Stimulated activated CD8-positive, alpha-beta memory T cell treated with anti-CD3 and anti-CD28 coated beads, Interleukin-15, amount 100 ng/mL, for 1 hour (primary cell): ENCODE measurements at places on chromosomes 12 and 14.

- no peak for DNase-seq
Measured at GRCh38 chr12:55721601-55722213, 1.5 kb downstream of the RDH5 start.

DNA sequence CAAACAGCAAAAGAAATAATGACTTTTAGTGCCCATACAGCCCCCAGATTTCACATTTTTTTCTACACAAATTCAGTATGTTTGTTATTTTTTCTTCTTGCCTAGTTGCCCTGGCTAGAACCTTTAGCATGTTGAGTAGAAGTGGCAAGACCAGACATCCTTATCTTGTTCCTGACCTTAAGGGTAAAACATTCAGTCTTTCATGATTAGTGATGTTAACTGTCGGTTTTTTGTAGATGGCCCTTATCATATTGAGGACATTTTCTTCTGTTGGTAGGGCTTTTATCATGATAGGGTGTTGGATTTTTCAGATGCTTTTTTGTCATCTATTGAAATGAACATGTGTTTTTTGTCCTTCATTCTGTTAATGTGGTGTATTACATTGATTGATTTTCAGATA lies 17.1 kb downstream of the IRAK3 start:
- DNase-seq = no peak

DNA sequence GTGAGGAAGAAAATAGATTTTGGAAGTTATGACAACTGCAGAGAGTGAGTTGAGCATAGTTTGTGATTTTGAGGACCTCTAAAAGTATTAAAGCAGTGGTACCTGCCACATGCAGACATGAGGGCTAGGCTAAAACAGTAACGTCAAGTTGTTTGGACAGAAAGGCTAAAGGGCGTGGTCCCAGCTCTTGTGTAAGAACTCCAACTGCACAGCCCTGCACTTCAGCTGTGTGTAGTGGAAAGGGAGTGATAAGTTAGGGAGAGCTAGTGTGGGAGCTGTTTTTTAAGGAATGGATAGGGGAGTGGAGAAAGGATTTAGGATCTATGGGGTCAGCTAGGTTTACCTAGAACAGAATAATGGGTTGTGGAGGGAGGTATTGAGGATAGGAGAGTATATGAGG lies 39.5 kb downstream of the TESPA1 start:
- no peak for DNase-seq

DNA sequence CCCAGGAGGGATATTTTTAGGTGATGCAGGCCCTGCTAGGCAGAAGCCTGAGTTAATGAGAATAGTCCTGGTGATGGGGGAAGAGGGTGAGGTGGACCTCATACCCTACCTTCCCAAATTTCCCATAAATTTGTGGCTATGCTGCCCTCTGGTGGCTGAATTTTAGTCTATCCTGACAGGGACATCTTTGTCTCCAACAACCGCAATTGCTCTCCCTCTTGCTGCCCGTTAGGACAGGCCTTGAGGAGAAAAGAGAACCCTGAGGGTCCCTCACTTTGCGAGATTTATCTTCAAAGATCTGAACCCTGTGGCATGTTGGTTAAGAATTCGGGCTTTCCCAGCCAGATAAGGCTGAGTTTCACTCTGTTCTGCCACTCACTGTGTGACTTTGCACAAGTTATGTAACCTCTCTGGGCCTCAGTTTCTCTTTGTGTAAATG lies 9.8 kb upstream of the ZNF385A start:
- DNase-seq = no peak

GRCh38 chr12:1319212-1319611 lies 275.2 kb downstream of the FBXL14 start:
- no peak for DNase-seq

- no peak for DNase-seq
Measured at GRCh38 chr12:108526482-108527165, 11.5 kb downstream of the FICD start.

DNA sequence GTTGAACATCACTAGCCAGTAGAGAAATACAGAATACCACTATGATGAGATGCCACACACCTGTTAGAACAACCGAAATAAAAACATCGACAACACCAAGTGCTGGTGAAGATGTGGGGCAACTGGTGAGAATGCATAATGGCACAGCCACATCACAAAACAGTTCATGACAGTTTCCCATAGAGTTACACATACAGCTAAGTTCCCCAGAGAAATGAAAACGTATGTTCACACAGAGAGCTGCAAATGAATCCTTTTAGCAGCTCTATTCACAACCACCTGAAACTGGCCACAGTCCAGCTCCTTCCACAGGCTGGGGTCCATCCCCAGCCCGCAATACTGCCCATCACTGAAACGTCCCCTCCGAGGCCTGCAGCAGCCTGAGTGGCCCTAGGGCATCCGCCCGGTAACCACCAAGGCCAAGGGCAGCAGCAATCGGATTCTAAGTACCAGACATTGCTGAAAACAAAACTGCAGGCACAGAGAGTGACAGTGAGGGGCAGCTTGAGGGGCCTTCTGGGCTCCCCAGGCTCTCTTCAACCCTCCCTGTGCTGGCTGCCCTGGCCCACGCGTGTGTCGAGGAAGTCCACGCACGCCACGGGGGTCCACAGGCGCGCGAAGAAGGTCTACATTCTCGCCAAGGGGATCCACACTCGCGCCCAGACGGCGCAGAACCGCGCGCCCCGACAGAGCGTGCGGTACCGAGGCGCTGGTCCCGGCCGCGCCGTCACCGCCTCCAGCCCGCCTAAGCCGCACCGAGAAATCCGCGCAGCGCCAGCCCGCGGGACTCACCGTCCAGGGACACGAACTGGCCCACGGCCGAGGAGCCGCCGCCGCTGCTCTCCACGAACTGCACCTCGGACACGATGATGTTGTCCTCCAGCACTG lies 903 bp downstream of the BRF1 start:
- DNase-seq = no peak

GRCh38 chr14:66085665-66086064 lies 400.5 kb upstream of the CCDC196 start:
- DNase-seq = no peak

GRCh38 chr14:98966016-98966415 lies 306.0 kb downstream of the BCL11B start:
- no peak for DNase-seq

GRCh38 chr14:56129933-56130332 lies 11.7 kb downstream of the PELI2 start:
- no peak for DNase-seq

DNA sequence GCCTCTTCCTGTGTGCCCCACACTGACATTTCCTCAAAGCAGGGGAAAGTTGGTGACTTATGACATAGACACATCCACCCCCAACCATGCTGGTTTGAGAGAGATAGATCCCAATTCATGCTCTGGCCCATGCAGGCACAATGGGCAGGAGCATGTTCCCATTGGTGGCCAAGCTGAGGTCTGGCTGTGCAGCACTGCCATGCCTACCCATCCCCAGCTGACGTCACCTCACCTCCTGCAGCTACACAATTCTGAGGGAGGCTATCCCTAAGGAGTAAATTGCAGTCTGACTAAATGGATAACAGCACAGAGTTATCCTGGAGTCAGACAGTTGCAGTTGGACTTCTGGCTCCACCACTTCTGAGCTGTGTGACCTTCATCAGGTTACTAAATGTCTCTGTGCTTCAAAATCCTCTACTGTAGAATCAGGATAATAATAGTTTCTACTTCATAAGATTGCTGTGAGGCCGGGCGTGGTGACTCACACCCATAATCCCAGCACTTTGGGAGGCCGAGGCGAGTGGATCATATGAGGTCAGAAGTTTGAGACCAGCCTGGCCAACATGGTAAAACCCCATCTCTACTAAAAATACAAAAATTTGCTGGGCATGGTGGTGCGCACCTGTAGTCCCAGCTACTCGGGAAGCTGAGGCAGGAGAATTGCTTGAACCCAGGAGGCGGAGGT lies 323.9 kb downstream of the BCL11B start:
- DNase-seq = no peak

- no peak for DNase-seq
Measured at GRCh38 chr12:98060411-98060810, 455.0 kb upstream of the TMPO start.

GRCh38 chr14:65798216-65798615 lies 385.7 kb downstream of the FUT8 start:
- no peak for DNase-seq

GRCh38 chr14:31950764-31951637 lies 126.1 kb upstream of the ARHGAP5 start:
- no peak for DNase-seq

DNA sequence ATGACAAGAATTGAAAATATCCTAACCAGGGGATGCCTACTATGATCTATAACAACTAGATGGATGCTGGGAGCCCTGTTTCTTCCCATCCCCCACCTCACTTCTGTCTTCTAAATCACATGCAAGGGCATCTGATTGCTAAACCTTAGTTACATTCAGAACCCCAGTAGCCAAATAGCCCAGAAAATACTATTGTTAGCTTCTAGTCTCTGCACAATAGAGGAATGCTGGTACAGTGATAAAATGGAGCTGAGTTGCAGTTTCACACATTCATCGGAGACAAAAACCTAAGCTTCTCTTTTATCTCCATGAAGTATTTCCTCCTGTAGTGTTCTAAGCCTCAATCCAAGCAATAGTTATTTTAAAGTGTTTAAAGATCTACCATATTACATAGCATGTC lies 942.9 kb downstream of the RPS29 start:
- no peak for DNase-seq

DNA sequence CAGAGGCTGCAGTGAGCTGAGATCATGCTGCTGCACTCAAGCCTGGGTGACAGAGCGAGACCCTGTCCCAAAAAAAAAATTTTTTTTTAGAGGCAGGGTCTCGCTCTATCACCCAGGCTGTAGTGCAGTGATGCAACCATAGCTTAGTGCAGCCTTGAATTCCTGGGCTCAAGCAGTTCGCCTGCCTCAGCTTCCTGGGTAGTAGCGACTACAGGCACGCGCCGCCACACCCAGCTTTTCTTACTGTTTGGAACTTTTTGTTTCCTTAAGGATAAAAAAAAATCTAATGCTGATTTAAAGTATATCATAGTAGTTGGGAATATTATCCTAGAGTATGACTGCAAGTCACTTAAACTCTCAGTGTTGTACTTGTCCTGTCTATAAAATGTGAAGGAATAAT lies 7.2 kb downstream of the TMEM19 start:
- no peak for DNase-seq

DNA sequence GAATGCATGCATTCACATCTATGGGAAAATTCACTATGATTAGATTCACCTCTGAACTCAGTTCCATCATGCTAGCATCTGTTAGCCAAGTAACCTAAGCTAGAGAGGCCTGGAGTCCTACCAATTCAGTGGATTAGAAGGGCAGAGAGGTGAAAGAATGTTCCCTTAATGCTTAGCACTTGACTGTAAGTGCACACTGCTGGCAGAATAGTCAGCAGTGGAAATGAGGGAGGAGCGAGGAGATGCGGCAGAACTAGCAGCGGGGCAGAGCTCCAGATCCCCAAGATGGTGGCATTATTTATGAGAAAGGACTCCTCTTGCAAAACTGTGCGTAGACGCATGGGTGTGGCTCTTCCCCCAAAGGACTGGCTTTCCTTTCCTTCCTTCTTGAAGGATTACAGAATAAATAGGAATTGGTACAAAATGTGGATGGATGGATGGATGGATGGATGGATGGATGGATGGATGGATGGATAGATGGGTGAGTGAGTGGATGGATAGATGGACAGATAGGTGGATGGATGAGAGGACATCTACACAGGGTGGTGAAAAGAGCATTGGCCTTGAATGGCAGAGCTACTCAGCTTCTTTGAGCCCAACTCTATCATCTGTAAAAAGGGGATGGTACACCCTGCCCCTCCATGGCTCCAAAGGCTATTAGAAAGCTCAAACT lies 227.2 kb downstream of the CHST11 start:
- DNase-seq = no peak

- no peak for DNase-seq
Measured at GRCh38 chr14:56633544-56633943, 53.9 kb downstream of the TMEM260 start.

DNA sequence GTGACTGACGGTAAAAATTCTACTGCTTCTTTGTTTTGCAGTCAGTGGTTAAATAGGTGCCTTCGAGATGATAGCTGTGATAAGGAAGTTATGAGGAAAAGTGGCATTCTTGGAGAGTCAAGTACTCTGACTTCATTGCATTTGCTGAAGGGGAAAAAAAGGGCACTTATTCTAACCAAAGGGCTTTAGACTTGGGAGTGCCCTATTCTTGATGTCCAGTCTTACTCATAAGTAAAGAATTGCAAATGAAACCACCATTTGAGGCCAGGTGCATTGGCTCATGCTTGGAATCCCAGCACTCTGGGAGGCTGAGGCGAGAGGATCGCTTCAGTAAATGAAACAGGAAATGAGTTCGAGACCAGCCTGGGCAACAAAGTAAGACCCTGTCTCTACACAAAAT lies 40.3 kb downstream of the BRAP start:
- DNase-seq = no peak

- no peak for DNase-seq
Measured at GRCh38 chr12:17971850-17972249, 118.1 kb downstream of the RERGL start.

- DNase-seq = no peak
Measured at GRCh38 chr12:73659802-73660201, 877.8 kb upstream of the ATXN7L3B start.
